GM03348 (cell line): ENCODE measurements at places on chromosomes 3 and 15.

DNA sequence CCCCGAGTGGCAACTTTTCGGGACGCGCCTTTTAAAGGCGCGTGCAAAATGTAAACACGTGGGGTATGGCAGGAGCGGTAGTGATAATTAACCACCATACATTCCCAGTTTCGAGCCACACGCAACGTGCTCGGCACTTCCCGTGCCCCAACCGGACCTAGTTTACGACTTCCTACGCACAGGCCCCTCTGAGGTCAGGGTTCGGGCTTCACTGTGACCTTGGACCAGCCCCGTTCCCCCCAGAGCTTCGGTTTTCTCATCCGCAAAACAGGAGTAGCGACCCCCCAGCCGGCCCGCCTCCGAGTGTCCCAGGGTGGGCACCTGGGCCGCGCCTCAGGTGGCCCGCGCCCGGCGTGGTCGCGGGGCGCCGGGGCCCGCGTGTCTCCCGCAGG lies 451 bp downstream of the CHCHD4 start:
- peak; percentile 52 for DNase-seq

GRCh38 chr3:28901018-28901417 lies 379.9 kb upstream of the RBMS3 start:
- peak; percentile 19 for DNase-seq

DNA sequence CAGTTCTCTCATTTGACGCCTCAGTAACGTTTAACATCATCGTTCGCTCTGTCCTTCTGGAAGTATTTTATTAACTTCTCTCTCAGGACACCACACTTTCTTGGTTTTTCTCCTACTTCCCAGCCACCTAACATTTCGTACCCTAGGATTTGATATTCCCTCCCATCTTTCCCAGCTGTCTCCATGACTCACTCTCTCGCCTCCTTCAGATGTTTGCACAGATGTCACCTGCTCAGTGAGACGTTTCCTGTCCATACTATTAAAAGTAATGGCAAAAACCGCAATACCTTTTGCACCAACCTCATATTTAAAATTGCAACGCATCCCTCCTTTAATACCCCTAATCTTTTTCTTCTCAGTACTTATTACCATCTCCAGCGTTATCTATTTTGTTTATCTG lies 62.1 kb upstream of the SPRED1 start:
- DNase-seq = no peak

DNA sequence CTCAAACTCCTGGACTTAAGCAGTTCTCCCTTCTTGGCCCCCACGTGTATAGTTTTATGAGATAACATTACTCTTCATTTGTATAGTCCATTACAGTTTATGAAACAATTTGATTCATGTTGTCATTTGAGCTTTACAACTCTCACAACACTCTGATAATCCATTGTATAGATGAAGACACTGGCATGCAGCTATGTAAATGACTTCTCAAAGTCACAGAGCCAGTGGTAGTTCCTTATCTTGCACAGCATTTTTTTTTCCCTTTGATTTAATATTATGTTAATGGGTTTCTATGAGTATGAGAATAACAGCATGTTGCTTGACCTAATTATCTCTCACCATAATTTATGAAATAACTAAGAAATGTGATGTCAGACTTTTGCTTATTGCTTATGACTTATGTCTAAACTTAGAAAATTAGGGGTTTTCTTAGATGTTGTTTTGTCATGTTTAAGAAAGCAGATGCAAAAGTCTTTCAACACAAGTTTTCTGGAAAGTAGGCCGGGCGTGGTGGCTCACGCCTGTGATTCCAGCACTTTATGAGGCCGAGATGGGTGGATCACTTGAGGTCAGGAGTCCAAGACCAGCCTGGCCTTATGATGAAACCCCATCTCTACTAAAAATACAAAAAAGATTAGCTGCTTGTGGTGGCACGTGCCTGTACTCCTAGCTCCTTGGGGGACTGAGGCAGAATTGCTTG lies 13.3 kb downstream of the VPS8 start:
- DNase-seq = no peak

DNA sequence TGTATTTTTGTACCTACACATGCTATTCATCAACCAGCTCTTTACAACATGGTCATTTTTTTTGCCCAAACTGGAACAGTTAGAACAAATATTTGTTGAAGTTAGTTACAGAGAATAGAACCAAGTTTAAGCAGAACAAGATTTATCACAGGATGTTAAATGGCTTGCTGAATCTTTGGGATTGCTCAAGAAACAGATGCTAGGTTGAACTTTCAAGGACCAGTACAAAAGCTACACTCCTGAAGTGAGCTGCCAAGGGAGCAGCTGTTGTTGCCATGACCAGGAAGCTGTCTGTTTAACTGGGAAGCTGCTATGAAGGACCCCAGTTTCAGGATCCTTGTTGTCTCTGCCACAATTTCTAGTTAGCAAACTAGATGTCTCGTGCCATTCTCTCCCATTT lies 53.7 kb downstream of the ZIC1 start:
- DNase-seq = no peak

- DNase-seq = no peak
Measured at GRCh38 chr15:78307976-78308375, 8.6 kb upstream of the SKIC8 start.

GRCh38 chr15:75646944-75647364 lies 758 bp upstream of the SNX33 start:
- no peak for DNase-seq

DNA sequence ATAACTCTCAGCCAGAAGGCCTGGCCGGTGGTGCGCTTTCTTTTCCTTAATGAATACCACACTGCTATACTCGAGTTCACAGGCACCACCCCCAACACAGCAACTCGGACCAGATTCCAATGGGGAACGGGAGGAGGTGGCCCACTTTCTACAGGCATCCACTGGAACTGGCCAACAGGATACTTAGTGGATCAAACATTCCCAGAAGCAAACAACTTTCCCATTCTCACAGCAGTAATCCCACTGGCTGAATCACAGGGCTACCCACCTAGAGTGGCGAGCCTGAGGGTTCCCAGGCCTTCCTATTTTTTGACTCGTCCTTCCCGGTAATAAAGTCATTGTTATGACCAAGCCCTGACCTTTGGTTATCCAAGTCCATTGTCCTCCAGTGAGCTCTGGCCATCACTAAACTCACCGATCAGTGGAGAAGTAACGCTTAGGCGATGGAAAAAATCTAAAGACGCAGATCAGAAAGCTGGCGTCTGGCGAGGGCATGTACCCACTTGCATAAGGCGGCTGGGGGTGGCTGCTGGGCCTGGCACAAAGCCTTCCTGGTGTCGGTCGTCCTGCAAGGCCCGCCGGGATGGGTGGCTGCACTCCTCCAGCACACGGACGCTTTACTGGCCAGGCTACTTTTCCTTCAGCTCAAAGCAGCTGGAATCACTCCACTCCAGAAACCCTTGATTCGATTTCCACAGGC lies 1.2 kb downstream of the EOGT start:
- peak; percentile 55 for DNase-seq

- no peak for DNase-seq
Measured at GRCh38 chr15:75644376-75644775, 3.3 kb upstream of the SNX33 start.

DNA sequence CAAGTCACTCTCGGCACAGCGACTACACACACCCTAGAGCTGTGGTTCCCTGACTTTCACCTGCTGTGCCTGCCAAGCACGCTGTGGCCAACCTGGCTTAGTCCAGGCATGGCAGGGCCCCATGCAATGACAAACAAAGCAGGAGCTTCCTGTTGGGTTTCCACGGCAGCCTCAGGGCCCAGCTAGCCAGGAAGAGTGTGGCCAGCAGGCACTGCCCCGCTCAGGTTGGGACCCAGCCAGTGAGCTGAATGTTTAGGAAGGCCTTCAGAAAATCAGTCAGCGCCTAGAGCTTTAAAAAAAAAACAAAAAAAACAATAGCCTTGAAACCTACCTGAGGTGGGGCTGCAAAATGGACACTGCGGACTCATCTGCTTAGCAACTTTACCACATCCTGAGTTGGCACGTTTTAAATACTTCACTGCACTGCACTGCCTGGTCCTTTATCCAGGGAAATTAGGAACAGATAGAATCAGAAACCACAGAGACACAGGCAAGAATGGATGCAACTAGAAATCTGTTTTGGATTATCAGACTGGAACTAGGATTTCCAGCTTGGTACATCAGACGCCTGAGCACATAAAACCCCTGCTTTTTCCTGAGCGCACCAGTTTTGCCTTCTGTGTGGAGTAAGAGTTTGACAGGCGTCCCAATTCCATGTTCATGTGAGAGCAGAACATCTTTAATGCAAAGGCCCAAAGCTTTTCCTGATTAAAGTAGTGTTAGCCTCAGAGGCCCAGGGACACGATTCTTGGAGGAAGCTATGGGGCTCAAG lies 36.2 kb upstream of the LDHAL6B start:
- peak; percentile 77 for DNase-seq

DNA sequence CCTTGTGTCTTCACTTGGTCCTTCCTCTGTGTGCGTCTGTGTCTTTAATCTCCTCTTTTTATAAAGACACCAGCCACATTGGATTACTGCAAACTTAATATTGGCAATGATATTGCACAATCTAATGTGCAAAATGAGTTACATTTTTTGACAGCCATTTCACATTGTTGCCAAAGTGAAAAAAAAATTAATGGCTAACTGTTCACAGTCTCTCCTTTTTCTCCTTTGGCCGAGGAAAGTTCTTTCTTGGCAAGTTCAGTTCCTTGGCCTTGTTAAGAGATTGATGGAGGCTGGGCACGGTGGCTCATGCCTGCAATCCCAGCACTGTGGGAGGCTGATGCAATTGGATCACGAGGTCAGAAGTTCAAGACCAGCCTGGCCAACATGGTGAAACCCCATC lies 62.2 kb upstream of the ZNF280D start:
- no peak for DNase-seq

GRCh38 chr3:24498391-24498790 lies 3.7 kb upstream of the THRB start:
- no peak for DNase-seq

GRCh38 chr3:170038434-170039110 lies 777 bp downstream of the GPR160 start:
- DNase-seq = no peak
